Activated T-helper 1 cell treated with Interleukin-2 at 50 U/mL for 16 hours (primary cell): ENCODE measurements at places on chromosomes 4 and X.

DNA sequence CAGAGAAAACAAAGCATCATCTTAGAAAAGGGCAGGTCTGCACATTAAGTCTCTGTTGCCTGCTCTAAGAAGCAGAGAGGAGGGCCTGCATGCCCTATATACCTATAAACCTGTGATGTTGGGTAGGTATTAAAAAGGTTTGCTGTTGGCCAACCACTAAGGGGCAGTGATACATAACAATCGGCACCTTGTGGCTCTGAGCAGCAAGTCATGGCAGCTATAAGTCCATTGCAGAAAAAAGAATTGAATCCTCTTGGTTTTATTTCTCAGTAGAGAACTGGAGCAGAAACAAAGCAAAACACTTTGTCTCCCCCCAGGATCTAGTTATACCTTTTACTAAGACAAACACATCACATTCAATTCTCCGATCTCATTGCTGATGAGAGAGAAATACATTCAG lies 1364.4 kb downstream of the STIM2 start:
- no peak for DNase-seq

DNA sequence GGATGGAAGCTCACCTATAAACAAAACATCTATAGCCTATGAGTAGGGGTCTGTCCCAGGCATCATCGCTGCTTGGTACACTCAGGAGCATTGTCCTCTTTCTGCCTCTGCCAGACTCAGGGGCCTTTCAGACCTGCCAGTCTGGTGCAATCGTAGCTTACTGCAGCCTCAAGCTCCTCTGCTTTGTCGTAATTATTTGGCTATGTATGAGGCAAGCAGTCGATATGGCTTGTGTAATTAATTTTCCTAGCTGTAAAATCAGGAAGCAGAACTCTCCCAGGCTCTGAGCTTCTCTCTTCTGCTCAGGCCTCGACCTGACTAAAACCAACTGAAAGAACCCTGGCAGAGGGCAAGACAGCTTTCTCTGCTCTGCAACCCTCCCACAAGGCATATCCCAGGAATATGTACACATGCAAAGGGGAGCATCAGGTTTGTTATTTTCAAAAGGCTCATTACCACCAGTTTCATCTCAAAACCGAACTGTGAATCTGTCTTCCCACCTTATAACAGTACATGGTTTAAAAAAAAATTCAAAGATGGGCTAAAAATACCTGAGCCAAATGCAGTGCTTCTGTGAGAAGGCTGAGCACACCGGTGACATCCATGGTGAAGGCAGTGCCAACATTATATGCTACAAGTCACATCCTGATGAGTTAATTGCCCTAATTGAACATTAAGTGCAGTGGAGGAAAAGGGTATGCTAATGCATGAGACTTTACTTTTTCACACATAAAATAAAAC lies 309.2 kb upstream of the EMCN start:
- DNase-seq = no peak

GRCh38 chr4:142824368-142824767 lies 21.7 kb downstream of the INPP4B start:
- DNase-seq = no peak

DNA sequence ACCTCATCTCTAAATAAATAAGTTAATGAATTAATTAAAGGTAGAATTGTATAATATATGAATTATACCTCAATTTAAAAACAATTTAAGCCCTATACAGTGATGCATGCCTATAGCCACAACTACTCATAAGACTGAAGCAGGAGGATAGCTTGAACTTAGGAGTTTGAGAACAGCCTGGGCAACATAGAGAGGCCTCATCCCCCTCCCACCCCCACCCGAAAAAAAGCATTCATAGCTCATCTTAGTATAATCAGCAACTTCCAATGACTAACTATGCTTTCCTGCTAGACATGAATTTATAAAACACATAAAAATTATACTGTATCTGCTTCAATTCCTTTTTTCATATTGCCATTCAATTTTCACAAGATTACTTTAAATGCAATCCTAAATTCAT lies 1.6 kb downstream of the LRBA start:
- no peak for DNase-seq

DNA sequence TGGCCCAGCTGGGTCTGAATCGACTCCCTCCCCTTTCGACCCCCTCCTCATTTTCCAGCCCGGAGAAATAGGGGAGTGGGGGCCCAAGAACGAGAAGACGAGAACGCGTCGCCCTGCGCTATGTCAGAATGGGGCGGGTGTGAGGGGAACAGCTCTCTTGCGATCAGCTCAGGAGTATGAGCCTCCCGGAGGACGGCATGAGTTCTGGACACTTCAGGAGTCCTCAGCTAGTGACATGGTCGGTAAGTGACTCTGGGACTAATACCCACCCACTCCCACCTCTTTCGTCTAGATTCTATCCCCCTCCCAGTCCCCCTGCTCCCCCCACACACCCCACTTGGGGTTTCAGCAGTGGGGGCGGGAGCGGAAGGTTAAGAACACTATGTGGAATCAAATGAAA lies 944 bp downstream of the KLF8 start:
- DNase-seq = no peak

GRCh38 chr4:95304898-95305297 lies 243.9 kb downstream of the UNC5C start:
- no peak for DNase-seq

GRCh38 chr4:24840362-24840761 lies 45.0 kb downstream of the SOD3 start:
- no peak for DNase-seq

GRCh38 chr4:123877551-123877950 lies 481.0 kb downstream of the SPRY1 start:
- DNase-seq = no peak
